ENCODE measurements at places on chromosomes 6 and 20. TPM values are rescaled to one million over a fixed set of nuclear protein-coding genes. Genes with fewer than 3 reads are reported as not detected.

DNA sequence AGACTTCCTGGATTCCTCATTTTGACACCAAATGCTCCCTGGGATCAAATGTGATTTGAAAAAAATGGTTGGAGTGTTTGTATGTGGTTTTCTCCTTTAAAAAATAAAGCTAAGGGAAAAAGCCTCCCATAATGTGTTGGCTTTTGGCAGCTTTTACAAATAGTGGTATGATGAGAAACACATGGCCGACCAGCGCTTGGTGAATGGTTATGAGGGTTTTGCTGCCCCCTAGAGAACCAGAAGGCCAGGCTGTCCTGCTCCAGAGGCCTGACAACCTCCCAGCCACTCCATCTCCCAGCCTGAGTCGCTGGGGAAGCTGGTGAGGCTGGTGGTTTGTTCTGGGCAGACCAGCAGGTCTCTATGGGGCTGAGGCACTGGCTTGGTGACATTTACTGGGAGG, 69.3 kb downstream of the CLIC5 start:
- DNase-seq: peak; percentile 52

DNA sequence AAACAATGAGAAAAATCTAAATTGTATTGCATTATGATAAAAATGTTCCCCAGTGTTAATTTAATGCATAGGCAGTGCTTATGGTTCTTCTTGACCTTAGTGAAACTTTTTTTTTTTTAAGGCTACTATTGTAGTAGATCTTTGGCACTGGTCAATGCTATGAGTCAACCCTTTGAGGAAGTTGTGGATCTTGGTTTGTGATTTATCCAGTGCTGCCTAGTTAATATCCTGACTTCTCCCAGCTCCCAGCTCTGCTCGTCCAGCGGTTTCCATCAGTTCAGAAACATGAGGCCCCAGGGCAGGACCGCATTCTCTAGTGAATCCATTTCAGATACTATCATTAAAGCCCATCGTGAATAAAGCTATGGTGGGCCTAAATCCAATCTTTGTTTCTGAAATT, 364.5 kb upstream of the JARID2 start:
- no peak for DNase-seq

Gene RNF217
- polyA plus RNA-seq: 59.0 TPM

Gene HDGFL1
- not detected for polyA plus RNA-seq

- DNase-seq: no peak
These were observed 4.5 kb upstream of the FOXC1 start for GRCh38 chr6:1605004-1605892.

GRCh38 chr6:134675110-134676054, 274.5 kb downstream of the ALDH8A1 start:
- no peak for DNase-seq

- peak; percentile 29 for DNase-seq
These were observed 60.8 kb downstream of the OGFRL1 start for GRCh38 chr6:71349395-71349794.

Measured in muscle of arm (tissue), 14 donors.